ENCODE measurements at places on chromosomes 4 and X.

DNA sequence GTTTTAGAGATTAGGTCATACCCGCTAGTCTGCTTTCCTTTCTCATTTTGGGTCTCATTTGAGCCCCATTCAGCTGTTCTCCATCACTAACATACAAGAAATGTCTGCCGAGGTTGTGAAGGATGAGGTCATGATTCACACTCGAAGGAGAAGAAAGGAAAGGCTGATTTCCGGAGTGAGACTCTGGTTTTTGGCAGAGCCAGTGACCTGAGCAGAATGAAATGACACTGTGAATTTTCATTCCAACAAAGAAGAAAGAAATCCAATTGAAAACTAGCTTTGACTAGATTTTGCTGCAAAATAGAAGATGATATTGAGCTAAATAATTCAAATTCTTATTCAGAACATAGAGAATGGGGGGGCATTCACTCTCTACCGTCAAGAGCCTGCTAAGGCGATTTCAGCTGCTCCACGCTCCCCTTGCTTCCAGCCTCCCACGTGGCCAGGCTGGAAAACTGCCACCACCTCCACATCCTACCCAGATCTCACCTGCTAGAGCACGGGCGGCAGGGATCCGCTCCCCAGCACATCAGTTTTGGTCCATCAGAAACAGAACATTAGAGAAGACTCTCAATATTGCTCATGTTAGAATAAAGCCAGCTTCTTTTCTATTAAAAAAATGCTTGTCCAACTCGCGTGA lies 39.0 kb downstream of the F11 start:
- DNase-seq, result no peak

DNA sequence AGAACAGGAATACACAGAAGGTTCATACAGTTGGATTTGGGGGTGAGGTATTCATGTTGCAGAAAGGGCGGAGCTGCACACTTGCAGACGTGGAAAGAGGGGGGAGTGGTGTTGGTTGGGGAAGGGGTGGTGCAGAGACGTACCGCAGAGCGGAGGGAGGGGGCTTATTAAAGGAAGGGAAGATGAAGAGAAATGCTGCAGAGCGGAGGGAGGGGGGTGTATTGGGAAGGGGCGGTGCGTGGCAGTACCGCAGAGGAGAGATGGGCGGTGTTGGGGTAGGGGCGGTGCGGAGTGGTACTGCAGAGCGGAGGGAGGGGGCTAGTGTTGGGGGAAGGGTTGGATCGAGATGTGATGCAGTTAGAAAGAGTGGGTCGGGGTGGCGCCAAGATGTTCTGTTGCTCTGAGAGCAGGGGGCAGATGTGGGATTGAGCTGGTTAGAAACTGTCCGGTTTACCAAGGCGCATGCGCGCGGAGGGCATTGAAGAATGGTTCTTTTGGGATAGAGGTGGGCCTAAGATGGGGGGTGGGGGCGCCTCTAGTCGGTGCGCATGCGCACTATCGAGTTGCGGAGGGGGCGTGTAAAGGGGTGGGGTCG lies 900 bp downstream of the TRO start:
- DNase-seq, result no peak

DNA sequence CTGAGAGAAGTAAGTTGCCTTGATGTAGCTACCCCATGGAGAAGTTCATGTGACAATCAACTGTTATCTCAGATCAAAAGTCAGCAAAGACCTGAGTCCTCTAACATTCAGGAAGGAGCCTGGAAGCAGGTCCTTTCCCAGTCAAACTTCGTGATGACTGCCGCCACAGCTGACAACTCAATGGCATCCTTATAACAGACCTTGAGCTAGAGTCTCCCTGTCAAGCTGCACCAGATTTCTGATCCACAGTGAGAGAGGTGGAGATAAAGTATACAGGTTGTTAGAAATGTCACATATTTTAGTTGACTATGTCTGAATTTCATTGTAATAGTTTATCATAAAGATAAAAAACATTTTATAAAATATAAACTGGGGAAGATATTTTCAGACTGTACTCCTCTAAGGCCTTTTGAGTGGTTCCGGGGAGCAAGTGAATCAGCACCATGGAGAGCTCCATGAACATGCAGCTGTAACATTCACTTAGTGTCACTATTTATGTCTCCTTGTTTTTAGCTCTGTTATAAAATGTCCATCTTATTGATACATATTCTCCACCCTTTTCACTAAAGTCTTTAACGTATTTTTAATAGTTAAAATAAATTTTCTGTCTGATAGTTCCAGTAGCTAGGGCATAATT lies 1653.5 kb upstream of the AGA start:
- DNase-seq, result no peak

GRCh38 chrX:127861611-127862010 lies 190.6 kb downstream of the ACTRT1 start:
- DNase-seq, result no peak

DNA sequence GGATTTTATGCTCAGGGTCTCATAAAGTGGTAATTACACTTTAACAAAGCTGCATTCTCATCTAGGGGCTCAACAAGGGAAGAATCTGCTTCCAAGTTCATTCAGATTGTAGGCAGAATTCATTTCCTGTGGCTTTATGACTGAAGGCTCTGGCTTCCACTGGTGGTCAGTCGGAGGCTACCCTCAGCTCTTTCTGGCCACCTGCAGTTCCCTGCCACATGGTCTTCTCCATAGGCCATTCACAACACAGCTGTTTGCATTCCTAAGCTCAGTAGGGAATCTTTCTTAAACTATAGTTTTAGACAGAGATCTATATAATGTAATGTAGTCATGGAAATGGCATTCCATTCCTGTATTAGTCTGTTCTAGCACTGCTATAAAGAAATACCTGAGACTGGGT lies 973.0 kb upstream of the SLIT2 start:
- DNase-seq, result no peak

- DNase-seq, result no peak
These were observed 383.3 kb downstream of the BCOR start for GRCh38 chrX:39714471-39714870.

DNA sequence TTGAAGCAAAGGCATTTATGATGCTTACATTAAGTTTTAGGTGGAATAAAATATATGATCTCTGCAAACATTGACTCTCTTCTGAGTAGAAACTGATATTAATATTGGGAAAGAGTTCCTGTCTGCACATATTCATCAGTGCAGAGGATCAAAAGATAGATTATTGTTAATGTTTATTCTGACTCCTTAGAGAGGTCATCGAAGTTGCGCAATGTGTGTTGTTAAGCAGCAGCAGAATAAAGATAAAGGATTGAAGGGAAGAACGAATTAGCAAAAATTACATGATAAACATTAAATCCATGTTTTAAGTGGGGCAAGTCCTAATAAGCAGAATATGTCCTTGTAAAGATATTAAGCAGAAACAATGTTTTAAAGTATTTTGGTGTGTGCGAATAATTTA lies 72.6 kb upstream of the MBNL3 start:
- DNase-seq, result no peak

DNA sequence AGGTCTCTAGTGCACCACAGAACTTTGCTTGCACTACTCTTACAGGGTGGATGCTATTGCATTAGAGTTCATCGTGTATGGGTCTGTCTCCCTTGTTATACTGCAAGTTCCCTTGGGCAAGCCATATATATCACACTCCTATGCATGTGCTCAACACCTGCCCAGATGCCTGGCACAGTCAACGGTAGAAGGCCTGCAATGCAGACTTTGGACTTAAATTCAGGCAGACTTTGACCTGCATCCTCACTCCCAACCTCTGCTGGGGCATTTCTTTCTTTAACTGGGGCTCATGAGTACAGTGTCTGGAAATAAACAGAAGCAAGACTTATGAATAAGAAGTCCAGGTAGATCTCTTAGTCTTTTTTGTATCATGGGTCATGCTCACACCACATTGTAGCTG lies 148.2 kb downstream of the LDB2 start:
- DNase-seq, result no peak

GRCh38 chr4:109026588-109026987 lies 263.7 kb upstream of the ETNPPL start:
- no peak for DNase-seq

- no peak for DNase-seq
These were observed 524.0 kb downstream of the DMD start for GRCh38 chrX:32687379-32687778.

- no peak for DNase-seq
These were observed 45.2 kb downstream of the ADD1 start for GRCh38 chr4:2888886-2889285.

- DNase-seq, result no peak
These were observed 64.8 kb downstream of the ADRA2C start for GRCh38 chr4:3830774-3831528.

GRCh38 chrX:119738742-119739141 lies 19.6 kb upstream of the SOWAHD start:
- no peak for DNase-seq

DNA sequence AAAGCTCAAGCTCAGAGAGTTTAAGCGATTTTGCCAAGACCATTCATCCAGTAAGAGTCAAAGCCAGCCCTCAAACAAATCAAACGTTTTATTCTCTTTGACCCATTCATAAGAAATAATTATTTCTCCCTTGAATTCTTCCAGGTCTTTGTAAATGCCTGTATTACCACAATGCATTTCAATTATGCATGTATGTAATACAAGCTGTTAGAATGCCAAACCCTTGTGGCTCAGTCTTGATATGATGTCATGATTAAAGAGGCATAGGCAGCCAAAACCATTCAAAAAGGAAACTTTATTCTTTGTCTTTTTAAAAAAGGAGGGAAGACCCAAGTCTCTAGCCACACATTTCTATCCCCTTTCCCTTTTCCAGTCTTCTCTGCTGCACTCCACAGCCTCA lies 56.5 kb upstream of the PGM2 start:
- no peak for DNase-seq

DNA sequence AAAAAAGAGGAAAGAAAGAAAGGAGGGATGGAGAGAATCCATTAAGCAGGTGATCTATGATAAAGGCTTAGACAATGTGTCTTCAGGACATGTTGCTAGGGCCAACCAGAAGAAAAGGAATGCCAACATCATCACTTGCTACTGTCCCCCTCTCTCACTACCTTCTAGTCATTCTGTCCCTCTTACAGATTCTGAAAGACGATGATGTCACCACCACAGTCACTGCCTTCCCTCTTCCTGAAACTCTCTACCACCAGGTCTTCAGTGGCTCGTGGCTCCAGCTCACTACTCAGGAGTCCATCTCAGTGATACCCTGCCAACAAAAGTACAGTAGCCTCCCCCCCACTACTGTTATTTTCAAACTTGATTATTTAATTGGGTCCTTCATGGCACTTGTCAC lies 64.0 kb downstream of the KCNIP4 start:
- DNase-seq, result no peak

GRCh38 chr4:180810581-180810980 lies 1432.6 kb upstream of the TENM3 start:
- DNase-seq, result no peak

- DNase-seq, result no peak
These were observed 1.7 kb downstream of the NSD2 start for GRCh38 chr4:1872870-1873269.

DNA sequence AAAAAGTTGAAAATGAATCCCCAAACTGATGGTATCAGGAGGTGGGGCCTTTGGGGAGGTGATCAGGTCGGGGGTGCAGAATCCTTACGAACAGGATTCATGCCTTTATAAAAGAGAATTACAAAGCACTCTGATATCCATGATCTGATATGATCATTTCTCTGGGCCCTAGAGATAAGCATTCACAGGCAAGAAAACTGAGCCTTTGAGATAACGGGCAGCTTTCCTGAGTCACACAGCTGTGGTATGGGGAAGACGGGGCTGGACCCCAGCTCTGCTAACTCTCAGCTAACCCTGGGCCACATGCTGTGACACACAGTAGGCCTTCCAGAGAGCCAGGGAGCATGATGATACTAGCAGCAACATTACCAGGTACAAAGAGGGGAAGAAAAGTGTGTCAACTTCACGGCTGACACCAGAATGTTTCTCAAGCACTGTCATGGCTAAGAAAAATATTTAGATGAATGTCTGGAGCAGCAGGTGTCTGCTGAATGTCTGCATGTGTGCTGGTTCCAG lies 85.1 kb downstream of the SLC2A9 start:
- no peak for DNase-seq

DNA sequence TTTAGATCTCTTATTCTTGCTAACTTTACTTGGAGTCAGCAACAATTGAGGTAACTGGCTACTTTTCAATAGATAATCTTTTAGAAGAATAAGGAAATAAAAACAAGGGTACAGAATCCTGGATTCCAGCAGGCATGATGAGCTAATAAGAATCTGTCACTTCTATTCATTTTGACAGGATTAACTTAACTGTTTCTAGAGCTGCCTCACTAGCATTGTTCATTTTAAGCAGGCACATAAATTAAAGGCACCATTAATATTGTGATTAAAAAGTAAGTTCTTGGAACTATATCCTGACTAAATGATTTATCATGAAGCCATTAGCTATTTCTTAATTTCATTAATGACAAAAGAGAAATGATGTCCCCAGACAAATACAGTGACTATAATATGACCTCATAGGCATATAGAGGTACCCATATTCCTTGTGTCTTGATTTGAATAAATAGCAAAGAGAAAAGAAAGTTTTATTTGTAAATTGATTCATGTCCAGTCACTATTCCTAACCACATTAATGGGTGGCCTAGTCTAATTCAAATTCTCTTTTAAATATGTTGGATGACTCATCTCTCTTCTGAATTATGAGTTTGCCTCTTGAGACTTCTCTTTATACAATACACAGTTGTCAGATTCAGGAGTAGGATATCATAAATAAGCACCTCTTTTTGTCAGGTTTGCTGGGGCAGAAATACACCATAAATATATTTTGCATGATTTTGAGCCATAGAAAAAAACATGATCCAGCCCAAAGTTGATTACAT lies 343.0 kb downstream of the SLITRK2 start:
- DNase-seq, result no peak

DNA sequence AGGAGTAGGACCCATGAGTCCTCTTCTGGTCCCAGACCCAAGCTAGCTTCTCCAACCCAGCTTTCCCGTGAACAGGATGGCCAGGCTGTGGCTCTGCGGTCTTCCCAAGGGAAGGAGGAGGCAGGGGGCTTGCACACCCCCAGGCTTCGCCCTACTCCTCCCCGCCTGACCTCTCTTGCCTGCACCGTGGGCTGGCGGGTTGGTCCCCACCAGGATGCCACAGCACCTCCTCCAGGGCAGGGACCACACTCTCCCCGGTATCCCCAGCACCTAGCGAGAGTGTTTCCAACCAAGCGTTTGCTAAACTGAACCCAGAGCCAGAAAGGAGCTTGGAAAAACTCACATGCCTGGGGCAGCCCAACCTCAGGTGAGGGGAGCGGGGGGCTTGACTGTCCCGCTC lies 9.0 kb upstream of the S100P start:
- DNase-seq, result no peak

DNA sequence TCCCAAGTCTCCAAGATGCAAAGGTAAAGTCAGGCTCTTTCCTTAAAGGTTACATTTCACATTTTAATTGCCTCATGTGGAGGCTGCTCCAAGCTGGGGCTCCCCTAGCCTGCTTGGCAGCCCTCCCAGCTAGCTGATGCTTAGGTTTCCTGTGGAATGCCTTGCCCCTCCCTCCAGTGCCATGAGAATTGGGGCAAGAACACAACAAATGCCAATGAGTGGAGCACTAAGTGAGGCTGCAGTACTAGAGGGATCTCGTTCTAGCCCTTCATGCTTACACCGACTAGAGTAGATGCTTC lies 597.7 kb downstream of the MID1IP1 start:
- no peak for DNase-seq
